ENCODE measurements at places on chromosomes 2 and 18. TPM values are rescaled to one million over a fixed set of nuclear protein-coding genes. Genes with fewer than 3 reads are reported as not detected.

UGT1A8 gene
- not detected for total RNA-seq

PLEK gene
- 1.7 TPM for total RNA-seq

MARCO gene
- 5.9 TPM for total RNA-seq

PLB1 gene
- total RNA-seq, result 4.3 TPM

SLC23A3 gene
- total RNA-seq, result 0.11 TPM

INSIG2 gene
- total RNA-seq, result 4.4 TPM

POTEF gene
- not detected for total RNA-seq

LIMS2 gene
- total RNA-seq, result 5.3 TPM

ABI2 gene
- 6.2 TPM for total RNA-seq

LINC00305 gene
- total RNA-seq, result not detected

DUSP2 gene
- total RNA-seq, result 3.6 TPM

MC5R gene
- total RNA-seq, result not detected

INPP5D gene
- 7.6 TPM for total RNA-seq

IL37 gene
- not detected for total RNA-seq

RFTN2 gene
- 4.5 TPM for total RNA-seq

POTEE gene
- total RNA-seq, result not detected

- no peak overlapping the region for H3K27ac ChIP-seq
- no peaks in the 10 kb centered on the region for H3K27me3 ChIP-seq
- DNase-seq, result no peak
- H3K36me3 ChIP-seq, result no peaks in the 10 kb centered on the region
Measured at GRCh38 chr2:48016225-48017019, 110.1 kb upstream of the FBXO11 start.

DNA sequence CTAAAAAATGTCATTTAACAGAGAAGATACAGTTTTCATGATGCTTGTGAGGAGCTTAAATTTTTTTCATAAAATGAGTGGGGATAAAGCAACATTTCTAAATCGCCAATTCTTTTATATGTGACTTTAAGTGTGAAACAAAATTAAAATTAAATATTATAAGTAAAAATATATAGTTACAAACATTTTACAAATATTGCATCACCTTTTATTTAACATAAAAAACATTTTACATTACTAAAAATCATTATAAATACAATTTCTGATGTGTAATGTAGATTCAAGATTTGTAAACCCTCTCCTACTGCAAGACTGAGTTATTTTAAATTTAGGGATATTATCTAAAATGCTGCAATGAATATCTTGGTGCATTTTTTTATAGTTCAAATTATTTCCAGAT is 44.4 kb upstream of the GATA6 start:
- no peak overlapping the region for H3K27ac ChIP-seq
- H3K4me3 ChIP-seq, result no peak overlapping the region
- H3K4me1 ChIP-seq, result no peaks in the 10 kb centered on the region
- no peaks in the 10 kb centered on the region for H3K36me3 ChIP-seq
- no peaks in the 10 kb centered on the region for H3K27me3 ChIP-seq

- no peak overlapping the region for H3K27ac ChIP-seq
- no peaks in the 10 kb centered on the region for H3K36me3 ChIP-seq
Measured at GRCh38 chr2:27587025-27587424, 4.2 kb downstream of the ZNF512 start.

GRCh38 chr2:160913323-160913722 is 246.9 kb upstream of the TANK start:
- no peaks in the 10 kb centered on the region for H3K36me3 ChIP-seq
- H3K27me3 ChIP-seq, result no peaks in the 10 kb centered on the region
- DNase-seq, result no peak
- H3K4me3 ChIP-seq, result no peak overlapping the region
- no peak overlapping the region for H3K27ac ChIP-seq
- H3K4me1 ChIP-seq, result no peaks in the 10 kb centered on the region

DNA sequence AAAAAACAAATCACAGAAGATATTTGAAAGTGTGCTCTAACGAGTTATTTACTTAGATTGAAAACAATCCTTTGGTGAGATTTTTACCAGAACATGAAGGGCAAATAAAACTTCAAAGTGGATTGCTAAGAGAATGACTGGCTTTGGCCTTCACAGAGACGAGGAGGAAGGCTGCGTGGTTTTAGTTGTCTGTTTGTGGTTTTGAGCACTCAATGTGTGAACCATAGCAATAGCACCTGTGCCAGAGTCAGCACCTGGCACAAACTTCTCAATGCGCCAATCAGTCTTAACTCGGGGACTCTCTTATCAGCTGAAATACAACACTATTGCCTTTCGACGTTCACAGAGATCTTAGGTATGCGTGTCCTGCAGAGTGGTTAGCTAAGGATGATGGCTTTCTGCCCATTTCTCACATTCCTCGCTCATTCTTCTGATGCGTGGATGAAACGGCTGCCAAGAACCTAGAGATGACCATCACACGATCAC is 70.0 kb downstream of the MBP start:
- H3K27me3 ChIP-seq, result no peaks in the 10 kb centered on the region
- no peak overlapping the region for H3K4me3 ChIP-seq
- peaks cover 38% of the 10 kb centered on the region for H3K4me1 ChIP-seq
- H3K36me3 ChIP-seq, result no peaks in the 10 kb centered on the region
- peak overlapping the region; percentile 73 for H3K27ac ChIP-seq
- DNase-seq, result no peak

GRCh38 chr2:164574931-164575330 is 46.4 kb downstream of the GRB14 start:
- H3K27me3 ChIP-seq, result no peaks in the 10 kb centered on the region
- DNase-seq, result no peak
- H3K36me3 ChIP-seq, result no peaks in the 10 kb centered on the region
- H3K4me1 ChIP-seq, result no peaks in the 10 kb centered on the region

DNA sequence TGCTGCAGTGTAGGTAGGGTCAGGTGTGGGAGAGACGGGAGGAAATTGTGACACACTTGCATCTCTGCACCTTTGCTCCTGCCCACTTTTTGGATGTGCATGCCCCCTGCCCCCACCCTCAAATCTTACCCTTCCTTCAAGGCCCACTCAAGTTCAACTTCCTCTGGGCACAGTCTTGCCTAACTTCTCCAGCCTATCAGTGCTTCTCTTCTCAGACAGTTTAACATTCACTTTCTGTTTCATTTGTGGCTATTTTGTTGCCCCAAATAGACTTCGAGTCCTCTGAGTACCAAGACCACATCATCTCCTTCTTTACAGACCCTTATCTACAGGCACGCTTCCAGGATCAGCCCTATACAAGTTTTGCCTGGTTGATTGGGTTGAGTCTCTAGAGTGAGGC is 2.7 kb downstream of the ST8SIA5 start:
- H3K27me3 ChIP-seq, result no peaks in the 10 kb centered on the region
- peak overlapping the region; percentile 80 for H3K27ac ChIP-seq
- H3K36me3 ChIP-seq, result no peaks in the 10 kb centered on the region
- DNase-seq, result no peak
- no peak overlapping the region for H3K4me3 ChIP-seq

- H3K36me3 ChIP-seq, result no peaks in the 10 kb centered on the region
- H3K4me1 ChIP-seq, result peaks cover 63% of the 10 kb centered on the region
- no peak overlapping the region for H3K27ac ChIP-seq
Measured at GRCh38 chr2:99485824-99486223, 4.0 kb downstream of the REV1 start.

GRCh38 chr18:79620576-79621165 is 58.9 kb upstream of the CTDP1 start:
- DNase-seq, result no peak
- H3K4me1 ChIP-seq, result no peaks in the 10 kb centered on the region
- no peak overlapping the region for H3K4me3 ChIP-seq
- H3K36me3 ChIP-seq, result no peaks in the 10 kb centered on the region
- peaks cover 12% of the 10 kb centered on the region for H3K27me3 ChIP-seq

DNA sequence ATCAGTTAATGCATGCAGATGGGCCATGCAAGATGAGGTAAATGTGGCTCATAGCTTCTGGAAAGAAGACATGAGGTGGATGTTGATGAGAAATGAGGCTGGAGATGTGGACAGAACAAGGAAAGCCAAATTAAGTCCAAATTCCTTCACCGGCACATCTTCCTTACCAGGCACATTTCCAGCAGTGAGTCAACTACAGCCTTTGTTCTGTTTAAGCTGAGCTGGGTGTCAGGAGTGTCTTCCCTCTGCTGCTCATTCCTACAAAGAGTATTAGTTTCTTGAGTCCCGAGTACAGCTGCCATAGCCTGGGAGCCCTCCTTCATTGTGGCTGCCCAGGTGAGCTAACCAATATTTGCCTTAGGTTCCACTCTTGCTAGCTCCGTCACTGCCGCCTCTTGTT is 945.0 kb downstream of the SLC4A3 start:
- no peak overlapping the region for H3K4me3 ChIP-seq
- no peaks in the 10 kb centered on the region for H3K27me3 ChIP-seq
- H3K27ac ChIP-seq, result no peak overlapping the region
- H3K36me3 ChIP-seq, result no peaks in the 10 kb centered on the region
- no peak for DNase-seq
- H3K4me1 ChIP-seq, result no peaks in the 10 kb centered on the region

GRCh38 chr2:43370705-43371104 is 144.3 kb upstream of the ZFP36L2 start:
- no peaks in the 10 kb centered on the region for H3K27me3 ChIP-seq
- peaks cover 42% of the 10 kb centered on the region for H3K4me1 ChIP-seq
- no peak overlapping the region for H3K4me3 ChIP-seq
- no peak for DNase-seq

GRCh38 chr2:128399256-128399655 is 80.6 kb upstream of the HS6ST1 start:
- H3K4me3 ChIP-seq, result no peak overlapping the region
- DNase-seq, result no peak
- no peaks in the 10 kb centered on the region for H3K27me3 ChIP-seq
- no peaks in the 10 kb centered on the region for H3K4me1 ChIP-seq

GRCh38 chr2:180368881-180369280 is 361.8 kb upstream of the CWC22 start:
- H3K36me3 ChIP-seq, result no peaks in the 10 kb centered on the region
- H3K27me3 ChIP-seq, result no peaks in the 10 kb centered on the region

- no peak overlapping the region for H3K27ac ChIP-seq
- H3K4me3 ChIP-seq, result no peak overlapping the region
- DNase-seq, result no peak
- no peaks in the 10 kb centered on the region for H3K27me3 ChIP-seq
Measured at GRCh38 chr2:7513834-7514233, 596.6 kb downstream of the RNF144A start.

DNA sequence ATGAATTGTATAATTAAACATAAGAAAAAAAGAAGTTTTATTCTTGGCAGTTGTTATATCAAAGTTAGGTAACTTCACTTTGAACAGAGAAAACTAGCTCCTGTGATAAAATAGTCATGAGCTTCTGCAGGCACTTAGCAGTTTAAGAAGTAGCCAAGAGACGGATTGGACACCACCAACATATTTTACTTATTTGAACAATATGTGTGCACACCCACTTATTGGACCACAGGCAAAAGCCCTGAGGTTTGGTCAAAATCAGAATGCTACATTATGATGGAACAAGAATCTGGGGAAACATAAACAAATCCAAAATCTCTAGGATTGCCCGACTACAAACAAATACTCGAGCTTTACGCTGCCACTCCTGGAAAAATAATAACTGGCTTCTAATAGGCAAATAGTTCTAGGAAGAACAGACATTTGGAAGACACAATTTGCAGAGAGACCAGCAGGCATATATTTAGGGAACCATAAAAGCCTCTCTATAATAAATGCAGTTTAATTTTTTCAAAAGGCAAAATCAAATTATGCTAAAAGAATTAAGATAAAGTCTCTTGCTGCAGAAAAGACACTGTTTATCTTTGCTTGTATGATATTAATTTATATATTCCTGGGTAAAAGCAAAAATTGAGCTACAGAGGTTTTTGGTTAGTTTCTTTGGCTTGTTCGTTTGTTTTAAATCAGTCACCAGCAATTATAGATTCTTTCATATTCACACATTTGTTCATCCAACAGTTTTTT is 117.9 kb downstream of the CDC42EP3 start:
- no peaks in the 10 kb centered on the region for H3K27me3 ChIP-seq
- H3K4me1 ChIP-seq, result no peaks in the 10 kb centered on the region
- no peak for DNase-seq
- no peaks in the 10 kb centered on the region for H3K36me3 ChIP-seq

GRCh38 chr2:200743042-200743676 is 68.6 kb upstream of the BZW1 start:
- no peak overlapping the region for H3K27ac ChIP-seq
- DNase-seq, result no peak
- H3K36me3 ChIP-seq, result no peaks in the 10 kb centered on the region
- peaks cover 5% of the 10 kb centered on the region for H3K4me1 ChIP-seq
- no peak overlapping the region for H3K4me3 ChIP-seq
- no peaks in the 10 kb centered on the region for H3K27me3 ChIP-seq

GRCh38 chr2:230891509-230891908 is 26.8 kb downstream of the ITM2C start:
- H3K36me3 ChIP-seq, result no peaks in the 10 kb centered on the region
- no peak for DNase-seq
- H3K4me3 ChIP-seq, result no peak overlapping the region
- H3K27me3 ChIP-seq, result no peaks in the 10 kb centered on the region

DNA sequence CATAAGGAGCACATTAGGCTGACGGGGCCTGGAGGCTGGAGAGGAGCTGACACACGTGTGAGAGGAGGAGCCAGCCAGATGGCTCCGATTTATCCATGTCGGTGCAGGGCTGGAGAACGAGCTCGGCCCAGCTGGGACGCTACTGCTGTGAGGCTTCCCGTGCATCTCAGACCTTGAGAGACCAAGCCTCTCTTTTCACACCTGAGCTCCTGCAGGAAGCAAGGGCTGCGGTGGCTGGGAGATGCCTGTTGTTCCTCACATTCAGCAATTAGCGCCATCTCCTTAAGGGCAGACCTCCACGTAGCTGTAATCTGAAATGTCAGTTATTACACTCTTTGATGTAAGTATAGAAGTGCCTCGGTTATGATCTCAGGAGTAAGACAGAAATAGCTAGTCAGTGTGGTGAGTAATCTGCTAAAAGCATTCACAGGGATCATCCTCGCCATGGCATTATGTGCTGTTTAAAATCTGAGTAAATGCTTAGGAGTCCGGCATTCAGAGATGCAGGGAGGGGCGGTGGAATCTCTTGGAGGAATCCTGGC is 107.9 kb downstream of the PRKCE start:
- H3K27ac ChIP-seq, result peak overlapping the region; percentile 82
- H3K4me1 ChIP-seq, result peaks cover 23% of the 10 kb centered on the region
- H3K4me3 ChIP-seq, result peak overlapping the region; percentile 27
- H3K27me3 ChIP-seq, result no peaks in the 10 kb centered on the region
- H3K36me3 ChIP-seq, result no peaks in the 10 kb centered on the region

- no peak for DNase-seq
- H3K4me3 ChIP-seq, result peak overlapping the region; percentile 97
- H3K27ac ChIP-seq, result peak overlapping the region; percentile 98
- H3K27me3 ChIP-seq, result no peaks in the 10 kb centered on the region
- peaks cover 42% of the 10 kb centered on the region for H3K4me1 ChIP-seq
Measured at GRCh38 chr2:202034249-202035088, 814 bp downstream of the FZD7 start.

GRCh38 chr2:15238028-15238427 is 323.1 kb downstream of the NBAS start:
- no peaks in the 10 kb centered on the region for H3K27me3 ChIP-seq
- no peak overlapping the region for H3K4me3 ChIP-seq
- no peak for DNase-seq
- no peaks in the 10 kb centered on the region for H3K36me3 ChIP-seq
- no peaks in the 10 kb centered on the region for H3K4me1 ChIP-seq
- no peak overlapping the region for H3K27ac ChIP-seq

Data from gastrocnemius medialis (tissue), 4 donors.